ENCODE measurements at places on chromosomes 11 and 22.

- DNase-seq, result no peak
These were observed 2.3 kb downstream of the MRGPRE start for GRCh38 chr11:3229673-3230630.

- no peak for DNase-seq
These were observed 232.7 kb downstream of the TENM4 start for GRCh38 chr11:79208126-79208525.

- DNase-seq, result no peak
These were observed 84.2 kb upstream of the WNT7B start for GRCh38 chr22:46061124-46061500.

GRCh38 chr22:45072322-45072903 is 62.6 kb upstream of the PHF21B start:
- no peak for DNase-seq

DNA sequence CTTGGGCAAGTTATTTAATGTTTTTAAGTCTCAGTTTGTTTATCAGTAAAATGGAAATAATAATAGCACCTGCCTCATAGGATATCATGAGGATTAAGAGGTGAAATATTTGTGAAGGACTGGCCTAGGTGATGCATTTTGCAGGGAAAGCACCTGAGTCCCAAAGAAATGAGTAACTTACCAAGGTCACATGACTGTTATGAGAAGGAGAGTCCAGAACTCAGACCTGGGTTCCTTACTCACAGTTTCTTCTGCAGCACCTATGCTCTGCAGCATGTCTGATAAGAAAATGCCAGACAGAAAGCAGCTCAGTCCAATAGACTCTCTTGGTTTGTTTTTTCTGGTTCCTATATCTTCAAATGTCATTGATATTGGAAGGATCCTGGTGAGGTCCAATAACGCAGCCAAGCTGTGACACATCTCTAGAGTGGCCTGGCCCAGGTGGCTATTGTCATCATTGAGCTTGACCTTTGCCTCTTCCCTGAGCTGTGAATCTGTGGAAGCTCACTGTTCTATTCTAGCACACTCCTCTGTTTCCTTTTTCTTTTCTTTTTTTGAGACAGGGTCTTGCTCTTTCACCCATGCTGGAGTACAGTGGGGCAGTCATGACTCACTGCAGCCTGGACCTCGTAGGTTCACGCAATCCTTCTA is 174.7 kb upstream of the NAV2 start:
- no peak for DNase-seq

DNA sequence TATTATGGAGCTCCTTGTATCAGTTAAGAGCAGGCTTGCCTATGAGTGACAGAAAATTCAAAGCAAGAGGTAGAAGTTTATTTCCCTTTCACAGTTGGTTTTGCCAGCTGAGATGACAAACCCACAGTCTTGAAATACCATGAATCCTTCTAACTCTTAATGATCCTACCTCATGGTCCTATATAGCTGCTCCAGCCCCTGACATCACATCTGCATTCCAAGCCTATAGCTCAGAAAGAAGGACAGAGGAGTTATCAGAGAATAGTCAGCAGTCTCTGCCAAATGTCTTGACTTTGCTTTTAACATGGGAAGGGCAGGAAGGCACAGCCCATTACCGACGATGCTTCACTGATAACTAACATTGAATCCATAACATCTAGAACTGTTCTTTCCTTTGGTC is 76.2 kb downstream of the APIP start:
- no peak for DNase-seq

DNA sequence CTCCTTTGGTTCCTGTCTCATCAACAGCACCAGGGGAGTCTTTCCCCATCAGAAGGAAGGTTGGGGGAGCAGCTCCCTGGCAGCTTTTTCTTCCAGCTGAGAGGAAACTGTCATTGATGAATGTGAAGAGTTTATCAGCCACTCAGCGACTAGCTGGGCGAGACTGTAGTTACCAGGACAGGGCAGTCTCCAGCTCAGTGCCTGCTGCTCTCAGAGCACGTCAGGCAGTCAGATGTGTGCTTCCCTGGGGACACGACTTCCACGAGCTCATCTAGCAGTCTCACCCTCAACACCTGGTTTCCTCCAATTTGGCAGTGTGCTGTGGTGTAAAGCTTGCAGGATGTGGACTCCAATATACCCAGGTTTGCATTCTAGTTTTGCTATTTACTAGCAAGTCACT is 12.5 kb upstream of the C1QTNF4 start:
- no peak for DNase-seq

DNA sequence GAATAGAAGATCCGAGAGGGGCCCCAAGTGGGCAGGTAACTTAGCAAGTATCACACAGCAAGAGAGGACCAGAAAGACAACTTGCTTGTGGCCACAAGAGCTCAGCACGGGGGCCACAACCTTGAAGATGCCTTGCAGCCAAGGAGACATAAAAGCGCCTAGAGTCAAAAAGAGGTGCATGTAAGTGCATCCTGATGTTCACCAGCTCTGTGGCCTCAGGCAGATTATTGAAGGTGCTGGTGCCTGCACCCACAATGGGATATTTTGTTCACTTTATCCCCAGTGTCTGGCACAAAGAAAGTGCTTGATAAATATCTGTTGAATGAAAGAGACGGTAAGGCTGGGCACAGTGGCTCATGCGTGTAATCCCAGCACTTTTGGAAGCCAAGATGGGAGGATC is 106.0 kb upstream of the ASPHD2 start:
- no peak for DNase-seq

DNA sequence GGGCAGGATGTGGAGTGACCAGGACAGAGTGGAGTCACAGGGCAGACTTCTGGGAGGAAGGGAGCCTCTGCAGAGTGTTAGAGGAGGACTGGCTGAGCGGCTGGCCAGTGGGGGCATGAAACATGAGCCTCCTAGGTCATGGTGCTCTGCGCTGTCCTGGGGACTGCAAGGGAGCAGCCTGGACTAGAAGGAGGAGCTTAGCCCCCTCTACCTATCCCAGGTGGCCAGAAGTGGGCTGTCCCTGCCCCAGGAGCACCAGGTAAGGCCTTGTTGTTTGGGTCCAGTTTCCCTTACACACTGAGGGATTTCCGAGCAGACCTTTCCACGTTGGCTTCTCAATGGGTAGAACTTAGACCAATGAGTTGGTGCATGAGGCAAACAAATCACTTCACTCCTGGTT is 7.4 kb downstream of the PKNOX2 start:
- DNase-seq, result no peak

- DNase-seq, result no peak
These were observed 257.7 kb upstream of the NARS2 start for GRCh38 chr11:78832226-78832947.

- DNase-seq, result no peak
These were observed 24.4 kb downstream of the SGSM1 start for GRCh38 chr22:24830205-24830979.

DNA sequence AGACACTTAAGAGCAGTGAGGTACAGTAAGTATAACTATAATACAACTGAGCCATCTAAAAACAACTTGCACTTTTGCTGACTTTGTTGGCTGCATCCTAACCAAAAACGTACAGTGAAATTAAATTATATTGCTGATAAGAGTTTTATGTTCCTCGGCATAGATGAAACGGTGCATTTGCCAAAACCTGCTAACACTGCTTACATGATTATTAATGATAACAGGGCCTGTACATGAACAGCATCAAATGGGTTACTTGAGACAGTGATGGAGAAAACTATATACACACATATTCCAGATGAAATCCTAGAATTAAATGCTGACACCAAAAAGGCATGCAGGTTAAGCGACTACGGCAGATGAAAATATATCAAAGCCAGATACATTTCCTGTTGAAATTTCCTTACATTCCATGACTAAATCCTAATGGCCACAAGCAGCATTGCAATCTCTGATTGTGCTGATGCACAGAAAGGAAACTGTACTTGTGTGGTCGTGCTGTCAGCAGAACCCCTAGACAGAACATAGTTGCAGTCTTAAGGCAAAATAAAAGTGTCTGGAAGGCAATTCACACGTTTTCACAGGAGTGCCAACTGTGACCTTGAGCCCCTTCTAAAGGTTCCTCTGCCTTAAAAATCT is 143.9 kb downstream of the CADM1 start:
- no peak for DNase-seq

DNA sequence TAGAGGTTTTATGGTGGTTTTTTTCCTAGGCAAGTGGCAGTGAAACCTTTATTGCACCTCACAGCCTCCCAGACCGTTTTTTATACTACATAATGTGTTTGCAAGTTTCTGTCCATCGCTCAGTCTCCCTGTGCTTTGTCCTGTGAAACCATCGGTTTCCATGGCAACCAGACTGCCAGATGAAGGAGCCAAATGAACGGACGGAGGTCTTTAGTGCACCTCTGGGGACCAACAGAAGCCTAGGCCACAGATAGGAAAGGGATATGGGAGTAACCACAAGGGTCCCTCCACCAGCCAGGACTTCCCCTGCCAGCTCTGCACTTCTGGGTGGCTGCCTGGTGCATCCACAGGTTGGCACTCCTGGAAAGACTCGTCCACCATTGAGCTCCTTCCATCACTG is 165.0 kb downstream of the CHST1 start:
- no peak for DNase-seq

- DNase-seq, result no peak
These were observed 128.0 kb downstream of the DSCAML1 start for GRCh38 chr11:117669062-117669461.

- DNase-seq, result peak; percentile 71
These were observed at the start of gene ASRGL1 for GRCh38 chr11:62337303-62338181. Gene ASRGL1, plus strand, starts transcription at chr11:62337448. Its CDS starts 530 bp downstream, at chr11:62337978.

DNA sequence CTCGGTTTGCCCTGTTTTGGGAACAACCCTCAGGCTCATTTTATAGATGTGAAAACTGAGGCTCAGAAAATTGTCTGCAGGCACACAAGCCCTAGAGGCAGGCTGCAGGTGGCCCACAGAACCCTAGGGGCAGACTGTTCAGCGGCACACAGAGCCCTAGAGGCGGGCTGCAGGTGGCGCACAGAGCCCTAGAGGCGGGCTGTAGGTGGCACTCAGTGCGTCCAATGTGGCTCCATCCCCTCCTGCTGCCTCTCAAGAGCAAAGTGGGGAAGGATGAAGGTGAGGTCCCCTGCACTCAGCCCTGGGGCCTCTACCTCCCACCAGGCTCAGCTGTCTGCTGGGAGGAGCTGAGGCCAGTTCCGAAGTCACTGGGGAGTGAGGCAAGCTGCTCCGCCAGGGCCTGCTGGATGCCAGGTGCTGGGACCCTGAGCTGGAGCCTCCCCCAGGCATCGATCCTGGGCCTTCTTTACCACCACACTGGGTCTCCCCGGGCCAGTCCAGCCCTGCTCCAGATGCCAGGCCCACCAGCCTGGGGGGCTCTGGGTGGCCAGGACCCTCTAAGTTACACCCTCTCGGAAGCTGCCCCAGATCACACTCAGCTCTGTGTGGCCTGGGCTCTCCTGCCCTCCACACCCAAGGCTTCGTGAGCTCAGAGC is 2.3 kb downstream of the ACY3 start:
- no peak for DNase-seq

DNA sequence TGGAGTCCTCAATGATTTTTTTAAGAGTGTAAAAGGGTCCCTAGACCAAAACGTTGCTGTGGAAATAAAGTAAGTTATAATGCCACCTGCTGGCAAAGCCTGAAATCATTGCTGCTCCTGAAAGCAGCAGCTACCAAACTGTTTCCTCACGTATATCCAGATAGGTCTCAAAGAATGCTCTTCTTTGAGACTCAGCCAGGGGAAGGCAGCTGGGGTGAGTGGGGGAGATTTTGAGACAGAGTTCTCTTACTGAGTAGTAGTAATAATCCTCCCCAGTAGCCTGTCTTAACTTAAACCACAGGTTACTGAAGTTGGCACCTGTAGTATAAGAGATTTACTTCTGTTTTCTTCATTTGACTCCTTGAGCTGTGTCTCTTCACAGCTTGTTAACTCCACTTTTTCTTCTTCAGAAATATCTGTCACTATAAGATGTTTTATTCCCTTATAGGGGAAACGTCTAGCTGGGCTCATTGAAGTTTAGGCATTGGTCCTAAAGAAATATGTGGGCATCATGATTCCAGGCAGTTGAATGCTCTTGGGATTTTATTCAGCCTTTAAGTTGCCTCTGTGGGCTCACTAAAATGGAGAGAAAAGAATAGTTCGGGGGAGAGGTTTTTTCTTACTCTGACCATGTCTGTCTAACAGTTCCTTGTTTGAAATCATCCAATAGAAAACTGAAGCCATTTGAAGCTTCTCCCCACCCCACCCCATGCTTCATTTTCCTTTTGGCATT is 77.9 kb downstream of the BTBD10 start:
- DNase-seq, result no peak

DNA sequence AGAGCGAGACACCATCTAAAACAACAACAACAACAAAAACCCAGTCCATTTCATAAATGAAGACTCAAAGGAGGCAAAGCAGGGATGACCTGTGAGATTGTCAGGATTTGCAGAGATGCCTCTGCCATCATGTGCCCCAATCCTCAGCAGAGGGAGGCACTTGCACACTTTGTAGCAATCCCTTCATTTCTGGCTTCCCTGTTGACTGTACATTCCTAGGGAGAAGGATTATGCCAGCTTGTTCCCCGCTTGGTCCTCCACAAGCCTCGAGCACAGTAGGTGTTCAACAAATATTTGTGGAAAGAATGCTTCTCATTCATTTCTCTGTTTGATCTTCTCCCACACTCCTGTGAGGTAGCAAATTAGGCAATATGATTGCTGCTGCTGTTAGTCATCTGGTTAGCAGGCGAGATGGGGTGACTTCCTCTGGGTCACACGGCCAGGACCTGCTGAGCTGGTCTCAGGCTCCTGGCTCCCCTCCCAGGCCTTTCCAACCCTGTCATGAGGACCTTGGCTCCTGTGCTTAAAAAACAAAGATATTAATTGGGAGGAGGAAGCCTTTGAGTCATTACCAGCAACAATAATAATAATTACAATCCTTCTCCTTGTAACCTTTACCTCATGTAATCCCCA is 34.1 kb downstream of the LIF start:
- DNase-seq, result no peak

GRCh38 chr11:66277471-66278362 is at the start of gene CNIH2:
Gene CNIH2, plus strand, starts transcription at chr11:66278175. Its CDS starts 282 bp downstream, at chr11:66278457.
- DNase-seq, result no peak

DNA sequence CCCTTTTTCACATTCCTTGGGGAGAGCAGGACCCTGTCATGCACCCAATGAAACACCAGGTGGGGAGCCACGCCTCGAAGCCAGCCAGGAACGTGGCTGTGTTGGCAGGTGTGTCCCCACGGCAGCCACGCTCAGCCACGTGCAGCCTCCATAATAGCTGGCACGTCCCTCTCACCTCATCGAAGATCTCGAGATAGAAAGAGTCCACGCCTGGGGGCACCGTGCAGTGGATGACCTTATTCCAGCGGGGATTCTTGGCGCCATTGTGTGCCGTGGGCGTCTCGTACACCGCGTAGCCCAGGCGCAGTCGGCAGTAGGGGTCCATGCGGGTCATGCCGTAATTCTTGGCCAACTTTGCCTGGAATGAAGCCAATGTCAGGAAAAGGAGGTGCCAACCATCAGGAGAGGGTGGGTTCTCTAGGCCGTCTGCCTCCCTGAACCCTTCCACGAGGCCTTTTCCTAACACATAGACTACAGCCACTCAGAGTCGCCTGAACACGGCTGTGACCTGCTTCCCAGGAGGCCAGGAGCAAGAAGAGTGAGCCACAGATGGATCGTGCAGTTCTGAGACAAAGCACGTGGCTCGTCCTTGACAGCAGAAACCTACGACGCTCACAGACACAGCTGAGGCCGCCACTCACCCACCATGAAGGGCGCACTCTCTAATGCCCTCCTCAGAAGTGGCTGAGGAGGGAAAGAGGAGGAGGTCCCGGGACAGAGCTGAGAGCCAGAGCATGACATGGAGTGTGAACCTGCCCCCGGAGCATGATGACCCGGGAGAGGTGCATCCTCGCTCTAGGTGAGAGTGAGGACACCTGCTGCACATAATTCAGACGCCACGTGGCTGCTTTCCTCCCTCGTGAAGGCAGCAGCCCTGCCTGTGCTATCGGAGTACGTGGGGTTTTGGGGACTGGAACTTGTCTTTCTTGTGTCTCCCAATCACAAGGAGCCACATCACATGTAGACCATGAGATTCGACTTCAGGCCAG is 19.1 kb downstream of the TOLLIP start:
- no peak for DNase-seq

Data from stimulated activated CD4-positive, alpha-beta T cell treated with anti-CD3 and anti-CD28 coated beads, Interleukin-1b, Interleukin-23, amount 100 ng/mL, for 24 hours (primary cell).